HAP-1 (cell line): ENCODE measurements at places on chromosomes 16 and 17.

DNA sequence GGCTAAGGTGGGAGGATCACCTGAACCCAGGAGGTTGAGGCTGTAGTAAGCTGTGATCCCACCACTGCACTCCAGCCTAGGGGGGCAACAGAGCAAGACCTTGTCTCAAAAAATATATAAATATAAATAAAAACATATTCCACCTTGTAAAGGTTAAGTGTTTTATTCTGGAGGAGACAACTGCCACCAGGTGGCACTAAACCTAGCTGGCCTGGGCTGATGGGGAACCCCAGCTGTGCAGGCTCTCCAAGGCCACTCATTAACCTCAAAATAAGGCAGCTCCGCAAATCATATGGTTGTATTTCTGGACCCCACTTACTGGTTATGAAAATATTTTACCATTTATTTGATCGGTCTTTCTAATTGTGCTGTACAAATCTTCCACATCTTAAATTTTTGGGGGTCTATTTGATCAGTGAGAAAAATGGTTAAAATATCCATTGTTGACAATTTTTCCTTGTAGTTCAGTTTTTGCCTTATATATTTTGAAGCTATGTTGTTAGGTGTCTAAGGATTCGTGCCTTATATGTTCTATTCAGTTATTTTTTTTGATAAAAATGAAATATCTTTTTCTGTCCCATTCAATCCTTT is 8.5 kb upstream of the ICAM2 start:
- peak; percentile 78 for DNase-seq

DNA sequence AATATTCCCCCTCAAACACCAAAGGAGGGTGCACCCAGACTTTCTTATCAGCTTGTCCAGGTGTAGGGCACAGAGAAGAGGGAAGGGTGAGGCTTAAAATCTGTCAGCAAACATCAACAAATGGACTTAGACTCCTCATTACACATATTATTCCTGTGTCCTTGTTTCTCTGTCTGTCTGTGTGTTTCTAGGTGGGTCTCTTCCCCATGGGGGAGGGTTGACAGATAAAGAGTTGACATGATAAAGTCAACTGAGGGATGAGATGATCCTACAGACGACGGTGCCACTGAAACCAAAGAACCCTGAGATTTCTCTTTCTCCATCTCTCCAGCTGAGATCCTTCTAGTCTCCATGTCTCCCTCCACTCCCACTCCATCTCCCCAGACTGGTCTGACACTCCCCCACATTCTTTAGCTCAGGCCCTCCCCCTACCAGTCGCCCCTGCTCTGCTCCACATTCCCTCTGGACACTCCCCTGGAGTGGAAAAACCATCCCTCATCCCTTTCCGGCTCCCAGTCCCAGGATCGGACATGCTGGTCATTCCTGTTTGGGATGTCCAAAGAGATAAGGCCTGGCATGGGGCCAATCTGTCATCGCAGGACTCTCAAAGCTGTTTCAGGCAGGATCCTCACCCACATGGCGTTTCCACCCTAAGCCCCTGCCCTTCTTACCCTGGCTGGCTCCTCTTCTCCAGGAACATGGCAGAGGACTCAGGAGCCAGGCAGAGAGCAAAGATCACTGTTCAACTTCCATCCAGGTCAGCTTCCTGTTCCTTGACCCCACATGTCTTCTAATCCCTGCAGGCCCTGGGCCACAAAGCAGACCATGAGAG is 2.9 kb upstream of the ITGA3 start:
- DNase-seq = no peak

GRCh38 chr17:27485716-27486495 is 29.7 kb downstream of the KSR1 start:
- no peak for DNase-seq

GRCh38 chr16:66318505-66318904 is 48.0 kb upstream of the CDH5 start:
- DNase-seq = no peak

- peak; percentile 89 for DNase-seq
Measured at GRCh38 chr17:78365561-78366108, 5.8 kb upstream of the SOCS3 start.

DNA sequence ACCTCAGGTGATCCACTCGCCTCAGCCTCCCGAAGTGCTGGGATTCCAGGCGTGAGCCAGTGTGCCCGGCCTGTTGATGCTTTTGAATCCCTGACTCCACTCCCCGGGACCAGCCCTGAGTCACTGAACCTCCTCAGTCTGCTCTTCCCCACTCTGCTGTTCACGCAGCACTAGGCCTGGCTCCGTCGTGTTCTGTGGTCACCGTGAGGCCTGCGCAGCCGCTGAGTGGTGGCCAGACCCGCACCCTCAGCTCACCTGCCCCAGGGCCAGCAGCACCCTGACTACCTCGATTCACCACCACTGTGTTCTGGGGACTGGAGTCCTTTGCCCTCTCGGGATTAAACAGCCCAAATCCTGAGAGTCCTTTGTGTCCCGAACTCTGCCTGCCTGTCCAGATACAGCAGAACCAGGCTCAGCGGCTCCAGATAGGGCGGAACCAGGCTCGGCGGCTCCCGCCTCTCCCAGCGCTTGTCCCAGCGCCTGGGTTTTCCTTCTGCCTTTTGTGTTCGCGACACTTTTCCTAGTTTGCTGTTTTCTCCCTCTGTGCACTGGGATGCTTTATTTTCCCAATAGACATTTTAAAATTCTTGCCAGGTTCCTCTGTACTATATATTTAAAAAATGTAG is 58.6 kb upstream of the ENDOV start:
- DNase-seq = no peak

DNA sequence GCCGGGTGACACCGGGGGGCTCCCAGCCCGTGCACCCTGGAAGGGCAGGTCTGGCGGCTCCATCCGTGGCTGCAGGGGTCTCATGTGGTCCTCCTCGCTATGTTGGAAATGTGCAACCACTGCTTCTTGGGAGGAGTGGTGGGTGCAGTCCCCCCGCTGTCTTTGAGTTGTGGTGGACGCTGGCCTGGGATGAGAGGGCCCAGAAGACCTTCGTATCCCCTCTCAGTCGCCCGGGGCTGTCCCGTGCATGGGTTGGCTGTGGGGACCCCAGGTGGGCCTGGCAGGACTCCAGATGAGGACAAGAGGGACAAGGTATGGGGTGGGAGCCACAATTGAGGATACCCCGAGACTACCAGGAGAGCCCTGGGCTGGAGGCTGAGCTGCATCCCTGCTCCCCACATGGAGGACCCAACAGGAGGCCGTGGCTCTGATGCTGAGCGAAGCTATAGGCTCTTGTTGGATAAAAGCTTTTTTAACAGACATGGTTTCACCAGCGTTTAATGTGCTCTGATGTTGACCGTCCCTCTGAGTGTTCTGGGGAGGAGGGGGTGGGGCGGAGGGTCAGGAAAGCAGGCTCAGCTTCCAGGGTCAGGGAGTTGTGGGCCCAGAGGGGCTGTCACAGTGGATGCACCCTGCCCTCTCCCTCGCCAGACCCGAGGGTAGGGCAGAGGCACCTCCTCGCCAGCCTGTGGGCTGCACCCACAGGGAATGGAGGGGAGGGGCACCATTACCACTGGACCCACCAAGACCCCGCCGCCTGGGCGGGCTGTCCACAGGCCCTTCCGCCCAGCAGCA is 5.4 kb downstream of the SPATA2L start:
- no peak for DNase-seq

- no peak for DNase-seq
Measured at GRCh38 chr17:38750044-38750311, 1.8 kb upstream of the PCGF2 start.

GRCh38 chr17:81801327-81801726 is 2.6 kb upstream of the GCGR start:
- DNase-seq = no peak

GRCh38 chr17:81990836-81991683 is 13.6 kb downstream of the ASPSCR1 start:
- DNase-seq = no peak

- DNase-seq = no peak
Measured at GRCh38 chr17:14818469-14818868, 446.7 kb downstream of the PMP22 start.

DNA sequence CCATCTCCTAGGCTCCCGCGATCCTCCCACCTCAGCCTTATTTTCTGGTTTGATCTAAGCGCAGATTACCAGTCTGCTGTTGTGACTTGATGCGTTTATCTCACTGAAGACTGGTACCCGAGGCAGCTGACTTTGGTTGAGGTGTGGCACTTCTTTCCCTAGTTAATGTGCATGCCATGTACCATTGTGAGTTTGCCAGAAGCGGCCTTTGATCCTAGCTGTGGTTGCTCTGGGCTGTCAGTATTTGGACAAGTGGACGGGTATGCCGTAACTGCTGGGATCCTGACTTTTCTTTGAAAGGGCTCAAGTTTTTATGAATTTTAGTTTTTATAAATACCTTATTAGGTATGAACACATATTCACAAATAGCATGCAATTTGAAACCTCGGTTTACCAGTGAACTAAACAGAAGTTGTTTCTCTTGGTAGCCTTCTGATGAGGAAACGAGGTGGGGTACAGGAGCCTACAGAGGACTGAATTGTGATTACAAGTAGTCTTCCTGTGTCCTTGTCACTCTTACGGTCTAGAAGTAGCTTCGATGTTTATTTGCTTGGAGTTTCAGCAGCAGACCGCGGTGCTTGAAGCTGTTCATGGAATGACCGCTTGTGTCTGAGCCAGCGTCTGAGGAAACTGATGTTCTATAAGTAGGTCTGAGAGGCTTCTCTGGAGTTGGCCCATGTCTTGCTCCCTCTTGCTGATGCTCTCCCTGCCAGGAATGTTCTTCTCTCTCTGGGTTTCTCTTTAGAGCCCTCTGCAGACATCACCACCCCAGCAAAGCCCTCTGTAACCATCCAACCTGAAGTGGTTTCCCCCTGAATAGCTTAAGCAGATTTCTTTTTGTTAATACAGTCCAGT is 40.0 kb downstream of the SEC14L1 start:
- no peak for DNase-seq

DNA sequence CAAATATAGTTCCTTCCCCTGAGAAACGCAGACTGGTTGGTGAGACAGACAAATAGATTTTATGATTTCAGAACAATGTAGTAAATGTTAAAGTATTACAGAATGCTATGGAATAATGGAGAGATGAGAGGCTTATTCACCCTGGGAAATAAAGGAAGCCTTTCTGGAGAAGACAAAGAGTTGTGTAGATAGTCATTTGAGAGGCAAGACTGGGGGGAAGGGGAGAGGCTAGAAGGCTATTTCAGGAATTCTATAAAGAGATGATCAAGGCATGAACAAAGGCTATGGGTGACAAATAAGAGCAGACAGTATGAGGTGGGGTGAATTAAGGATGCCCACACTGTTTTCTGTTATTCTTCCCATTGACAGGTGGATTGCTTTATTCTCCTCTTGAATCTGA is 211.4 kb downstream of the GRIN2A start:
- DNase-seq = no peak

GRCh38 chr16:84829168-84829965 is 9.6 kb downstream of the CRISPLD2 start:
- no peak for DNase-seq

GRCh38 chr17:50114849-50115357 is 15.1 kb downstream of the SAMD14 start:
- DNase-seq = peak; percentile 71

- DNase-seq = no peak
Measured at GRCh38 chr16:67230809-67231660, 4.1 kb downstream of the TMEM208 start.

GRCh38 chr17:81471818-81472456 is 40.7 kb downstream of the ACTG1 start:
- DNase-seq = peak; percentile 67

- DNase-seq = no peak
Measured at GRCh38 chr16:17318238-17318637, 152.5 kb downstream of the XYLT1 start.

DNA sequence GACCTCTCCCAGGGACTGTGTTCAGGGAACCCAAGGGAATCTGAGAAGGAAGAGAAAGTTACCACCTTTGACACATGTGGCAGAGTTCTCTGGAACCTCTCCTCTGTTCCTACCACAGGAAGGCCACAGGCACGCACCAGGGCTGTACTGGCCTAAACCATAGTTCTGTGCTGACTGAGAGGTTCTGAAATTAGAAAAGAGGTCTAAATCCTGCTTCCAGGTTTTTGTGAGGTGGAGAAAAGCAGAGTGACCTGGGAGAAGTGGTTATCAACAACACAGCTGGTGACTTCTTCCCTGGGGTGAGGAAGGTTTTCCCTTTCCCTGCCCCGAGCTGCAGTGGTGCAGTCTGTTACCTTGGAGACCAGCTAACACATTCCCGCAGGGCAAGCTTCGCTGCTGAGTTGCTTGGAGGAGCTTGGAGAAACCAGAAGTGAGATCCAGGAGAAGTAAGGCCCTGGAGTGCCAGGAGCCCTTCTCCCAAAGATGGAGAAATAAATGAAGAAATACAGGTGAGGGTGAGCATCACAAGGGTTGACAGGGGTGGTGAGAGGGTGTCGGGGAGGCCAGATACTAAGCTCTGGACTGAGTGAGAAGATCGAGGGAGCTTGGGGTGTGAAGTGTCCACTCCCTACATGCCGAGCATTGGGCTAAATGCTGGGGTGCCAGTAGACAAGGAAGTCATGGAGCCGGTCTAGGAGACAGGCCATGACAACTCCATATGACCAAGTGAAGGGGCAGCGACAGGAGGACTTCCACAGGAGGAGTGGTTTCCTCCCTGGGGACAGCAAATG is at the start of gene VWA3A:
TSS of gene VWA3A (plus strand) at position 399 of the 791 bp plus-strand sequence. CDS start at position 496, 97 bp downstream.
- DNase-seq = no peak

GRCh38 chr17:50420419-50421112 is 5.5 kb upstream of the ACSF2 start:
- no peak for DNase-seq

GRCh38 chr16:52561910-52562741 is 15.2 kb upstream of the TOX3 start:
- no peak for DNase-seq

GRCh38 chr16:19432429-19432828 is 14.7 kb downstream of the TMC5 start:
- no peak for DNase-seq

DNA sequence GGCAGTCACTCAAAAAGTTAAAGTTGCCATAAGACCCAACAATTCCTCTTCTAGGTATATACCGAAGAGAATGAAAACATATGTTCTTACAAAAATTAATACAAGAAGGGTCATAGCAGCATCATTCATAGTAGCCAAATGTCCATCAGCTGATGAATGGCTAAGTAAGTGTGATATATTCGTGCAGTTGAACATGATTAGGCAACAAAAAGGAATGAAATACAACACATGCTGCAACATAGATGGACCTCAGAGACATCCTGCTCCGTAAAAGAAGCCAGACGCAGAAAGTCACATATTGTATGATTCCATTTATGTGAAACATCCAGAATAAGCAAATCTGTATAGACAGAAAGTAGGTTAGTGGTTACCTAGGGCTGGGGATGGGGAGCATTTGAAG is 229.4 kb upstream of the CACNG5 start:
- no peak for DNase-seq
